ENCODE measurements at places on chromosomes 3 and 15.

GRCh38 chr3:20401253-20401652 is 215.2 kb upstream of the SGO1 start:
- no peak for DNase-seq

GRCh38 chr3:156575641-156576040 is 20.7 kb upstream of the SSR3 start:
- DNase-seq = no peak

GRCh38 chr3:195578565-195578964 is 5.2 kb downstream of the APOD start:
- no peak for DNase-seq

DNA sequence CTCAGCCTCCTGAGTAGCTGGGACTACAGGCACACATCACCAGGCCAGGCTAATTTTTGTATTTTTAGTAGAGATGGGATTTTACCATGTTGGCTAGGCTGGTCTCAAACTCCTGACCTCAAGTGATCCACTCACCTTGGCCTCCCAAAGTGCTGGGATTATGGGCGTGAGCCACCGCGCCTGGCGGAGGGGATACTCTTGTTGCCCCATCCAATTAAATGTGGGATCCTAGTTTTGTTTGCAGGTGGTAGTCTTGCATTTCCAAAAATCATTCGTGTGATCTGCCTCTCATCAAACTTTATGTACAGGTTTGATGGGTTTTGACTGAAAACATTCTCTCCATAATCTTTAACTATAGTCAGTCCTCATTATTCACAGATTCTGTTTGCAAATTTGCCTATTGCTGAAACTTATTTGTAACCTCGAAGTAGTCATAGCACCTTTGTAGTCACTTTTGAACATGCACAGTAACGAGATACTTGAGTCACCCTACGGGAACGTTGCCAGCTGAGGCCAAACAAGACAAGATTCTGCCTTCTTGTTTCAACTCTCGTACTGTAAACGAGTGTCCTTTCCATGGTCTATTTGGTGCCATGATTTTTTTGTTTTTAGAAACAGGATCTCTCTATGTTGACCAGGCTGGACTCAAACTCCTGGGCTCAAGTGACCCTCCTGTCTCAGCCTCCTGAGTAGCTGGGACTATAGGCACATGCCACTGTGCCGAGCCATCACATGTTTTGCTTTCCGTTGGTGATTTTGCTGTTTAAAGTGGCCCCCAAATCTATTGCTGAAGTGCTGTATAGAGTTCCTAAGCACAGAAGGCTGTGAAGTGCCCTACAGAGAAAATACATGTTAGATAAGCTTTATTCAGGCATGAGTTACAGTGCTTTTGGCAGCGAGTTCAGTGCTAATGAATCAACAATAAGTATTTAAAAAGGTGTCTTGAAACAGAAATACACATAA is 8.1 kb upstream of the MAPK6 start:
- DNase-seq = no peak

GRCh38 chr3:140148824-140149390 is 213.9 kb downstream of the CLSTN2 start:
- DNase-seq = no peak

GRCh38 chr3:102354818-102355515 is 79.8 kb upstream of the ZPLD1 start:
- DNase-seq = no peak

DNA sequence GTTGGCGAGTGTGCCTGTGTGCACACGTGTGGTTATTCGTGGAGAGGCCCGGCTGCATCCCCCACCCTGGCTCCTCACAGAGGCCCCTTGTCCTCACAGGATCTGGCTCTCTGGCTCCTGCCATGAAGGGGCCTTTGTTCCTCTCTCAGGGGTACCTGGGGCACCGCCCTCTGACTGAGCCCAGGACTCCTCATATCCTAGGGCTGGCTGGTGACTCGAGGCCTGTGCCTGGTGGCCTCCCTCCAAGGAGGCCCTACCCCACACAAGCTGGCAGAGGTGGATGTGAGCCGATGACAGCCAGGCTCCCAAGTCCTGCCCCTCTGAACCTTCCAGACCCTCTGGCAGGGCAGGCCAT is 10.0 kb downstream of the PRKCD start:
- no peak for DNase-seq

DNA sequence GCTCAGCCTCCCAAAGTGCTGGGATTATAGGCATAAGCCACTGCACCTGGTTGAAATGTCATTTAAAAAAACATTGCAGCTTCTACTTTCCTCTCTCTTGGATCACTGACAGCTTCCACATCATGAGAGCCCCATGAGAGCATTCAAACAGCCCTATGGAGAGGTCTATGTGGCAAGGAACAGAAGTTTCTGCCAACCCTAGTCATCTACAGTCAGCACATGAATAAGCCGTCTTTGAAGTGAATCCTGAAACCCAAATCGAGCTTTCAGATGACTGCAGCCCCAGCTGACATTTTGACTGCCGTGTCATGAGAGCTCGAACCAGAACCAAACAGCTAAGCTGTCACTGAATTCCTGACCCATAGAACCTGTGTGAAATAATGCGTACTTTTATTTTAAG is 39.8 kb downstream of the CD200R1L start:
- DNase-seq = no peak

DNA sequence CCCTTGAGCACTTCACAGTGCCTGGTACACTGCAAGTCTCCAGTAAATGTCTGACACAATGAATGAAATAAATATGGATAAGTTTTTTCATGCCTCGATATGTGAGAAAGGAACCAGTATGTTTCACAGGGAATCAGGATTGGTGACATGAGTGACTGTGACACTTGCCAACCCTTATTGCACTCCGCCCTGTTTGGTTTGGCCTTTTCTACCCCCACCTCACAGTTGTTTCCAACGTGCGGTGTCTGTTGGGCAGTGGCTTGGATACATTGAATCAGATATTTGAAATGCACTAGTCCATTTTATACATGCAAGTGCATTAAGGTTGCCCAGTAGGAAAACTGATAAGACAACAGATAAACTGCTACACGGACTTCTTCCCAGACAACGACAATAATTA is 2.0 kb downstream of the NPHP3 start:
- DNase-seq = no peak

Measured in NCI-H2107 (cell line).